ENCODE measurements at places on chromosomes 5 and 9.

DNA sequence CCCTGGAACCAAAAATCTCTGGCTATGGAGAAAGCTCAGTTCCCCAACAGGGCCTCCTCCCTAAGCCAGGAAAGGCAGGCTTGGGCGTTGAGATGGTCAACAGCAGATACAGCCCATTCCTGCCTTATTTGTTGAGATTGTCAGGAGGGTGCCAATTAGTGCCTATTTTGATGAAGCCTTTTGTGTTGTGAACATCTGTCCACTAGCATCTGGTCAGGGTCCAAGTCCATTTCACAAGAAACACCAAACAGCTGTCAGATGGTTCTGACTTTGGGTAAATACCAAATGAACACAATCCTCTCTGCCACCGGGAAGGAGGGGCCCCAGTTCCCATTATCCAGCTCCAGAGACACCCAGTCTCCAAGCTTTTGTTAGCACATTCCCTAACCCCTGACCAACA is 19.9 kb downstream of the SEMA6A start:
- no peak for DNase-seq

DNA sequence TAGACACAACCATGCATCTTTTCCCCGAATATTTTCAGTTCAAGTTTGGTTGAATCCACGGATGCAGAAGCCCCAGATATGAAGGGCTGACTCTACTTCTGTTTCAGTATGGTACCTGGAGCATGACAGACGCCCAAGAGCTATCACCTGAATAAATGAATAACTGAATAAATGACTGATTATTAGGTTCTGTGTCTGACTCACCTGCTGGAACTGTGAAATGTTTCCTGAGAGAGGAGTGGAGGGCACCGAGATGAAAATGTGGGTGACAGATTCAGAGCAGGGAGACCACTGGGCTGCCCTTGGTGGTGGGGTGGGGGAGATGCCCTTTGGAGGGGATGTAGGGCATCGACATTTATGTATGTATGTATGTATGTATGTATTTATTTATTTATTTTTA is 13.2 kb downstream of the FRMPD1 start:
- no peak for DNase-seq

- no peak for DNase-seq
These were observed 154.1 kb upstream of the PAPPA start for GRCh38 chr9:115999498-115999897.

DNA sequence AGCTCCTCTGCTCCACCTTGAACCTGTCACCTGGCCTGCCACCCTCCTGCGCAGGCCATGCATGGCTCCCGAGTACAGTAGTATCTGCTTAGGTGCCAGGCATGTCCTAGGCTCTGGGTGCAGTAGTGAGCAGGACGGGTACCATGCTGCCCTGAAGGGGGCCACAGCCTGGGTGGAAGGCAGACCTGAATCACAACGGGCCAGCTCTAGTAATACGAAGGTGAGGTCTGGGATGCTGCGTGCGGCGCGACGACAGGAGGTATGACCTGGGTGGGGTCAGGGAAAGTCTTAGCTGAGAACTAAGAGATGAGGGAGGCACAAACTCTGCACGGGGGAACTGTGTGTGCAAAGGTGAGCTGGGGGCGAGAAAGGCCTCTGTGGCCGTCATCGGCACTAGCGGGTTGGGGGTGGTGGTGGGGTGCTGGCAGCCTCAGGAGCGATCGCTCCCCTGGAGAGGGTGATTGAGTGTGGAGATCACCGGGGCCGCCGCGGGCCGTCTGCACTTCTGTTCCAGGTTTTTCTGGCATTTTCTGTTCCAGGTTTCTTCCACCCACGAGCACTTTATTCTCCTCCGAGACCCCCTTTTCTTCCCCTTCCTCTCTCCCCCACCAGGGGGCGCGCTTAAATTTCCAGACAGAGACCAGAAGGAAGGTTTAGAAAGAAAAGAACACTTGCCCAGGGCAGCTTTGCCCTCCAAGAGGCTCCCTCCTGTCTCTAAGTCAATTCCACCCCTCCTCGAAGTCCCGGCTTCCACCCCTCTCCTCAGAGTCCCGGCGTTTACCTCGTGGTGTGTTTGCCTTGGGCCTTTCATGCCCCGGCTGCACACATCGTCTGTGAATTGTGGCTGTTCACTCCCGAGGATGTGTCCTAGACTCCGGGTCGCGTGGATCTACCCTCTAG is 15.1 kb downstream of the PDLIM4 start:
- DNase-seq: peak; percentile 79

Measured in GM13977 (cell line).